ENCODE measurements at places on chromosomes 2 and 18.

DNA sequence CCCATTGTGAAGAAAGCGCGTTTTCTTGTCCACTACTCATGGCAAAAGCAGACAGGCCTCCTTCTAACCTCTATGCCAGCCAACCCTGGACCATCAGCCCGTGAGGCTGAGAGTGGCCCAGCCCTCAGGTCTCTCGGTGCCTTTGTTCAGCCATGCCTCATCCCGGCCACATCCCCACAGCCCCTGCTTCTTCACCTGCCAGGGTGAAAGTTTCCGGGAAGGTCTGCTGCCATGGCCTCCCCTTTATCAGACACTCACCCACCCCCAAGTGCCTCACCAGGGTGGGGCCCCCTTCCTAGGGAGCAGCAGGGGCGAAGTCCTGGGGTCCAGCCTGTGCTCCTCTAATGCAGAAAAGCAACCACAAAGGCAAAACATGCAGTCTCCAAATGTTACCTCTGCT is 478.4 kb upstream of the SALL3 start:
- DNase-seq, result no peak

DNA sequence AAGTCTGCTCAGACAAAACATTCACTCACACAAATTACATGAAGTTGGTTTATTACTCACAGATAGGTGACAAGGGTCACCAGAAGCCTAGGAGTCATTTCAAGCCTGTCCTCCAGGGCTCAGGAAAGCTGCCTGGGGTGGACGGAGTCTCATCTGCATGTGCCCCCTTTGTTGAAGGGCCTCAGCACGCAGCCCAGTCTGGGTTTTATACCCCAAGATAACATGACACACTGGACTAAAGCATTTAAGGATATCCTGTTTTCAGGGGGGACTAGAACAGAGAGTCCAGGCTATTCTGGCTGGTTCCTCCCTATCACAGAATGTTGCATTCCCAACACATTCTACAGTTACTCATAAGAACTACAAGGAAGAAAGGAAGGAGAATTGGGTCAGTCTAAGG is 164.7 kb downstream of the MREG start:
- DNase-seq, result no peak

GRCh38 chr2:16650287-16651249 is 15.1 kb downstream of the CYRIA start:
- no peak for DNase-seq

DNA sequence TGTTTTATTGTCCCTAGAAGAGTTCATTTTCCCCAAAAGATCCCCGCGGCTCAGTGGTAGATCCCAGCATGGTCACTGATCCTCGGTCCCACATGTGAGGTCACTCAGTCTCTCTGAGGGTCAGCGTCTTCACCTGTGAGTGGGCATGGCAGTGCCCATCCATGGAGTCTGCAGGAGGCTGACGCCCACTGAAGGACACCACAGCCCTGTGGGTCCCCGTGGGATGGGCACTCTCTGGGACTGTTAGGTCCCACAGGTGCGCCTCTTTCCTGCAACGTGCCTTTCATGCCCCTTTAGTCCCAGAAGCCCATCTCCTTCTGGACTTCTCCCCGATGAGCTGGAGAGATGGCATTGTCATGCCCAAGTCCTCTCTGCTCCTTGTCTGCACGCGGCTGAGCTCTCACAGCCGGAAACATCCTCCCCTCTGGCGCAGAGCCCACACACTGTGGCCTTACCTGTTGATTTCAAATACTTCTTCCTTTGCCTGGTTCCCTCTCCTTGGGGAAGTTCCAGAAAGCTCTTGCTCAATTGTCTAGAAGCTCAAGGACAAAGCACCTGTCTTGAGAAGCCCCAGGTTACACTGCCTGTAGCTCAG is 75.9 kb downstream of the PTGR3 start:
- DNase-seq, result no peak

DNA sequence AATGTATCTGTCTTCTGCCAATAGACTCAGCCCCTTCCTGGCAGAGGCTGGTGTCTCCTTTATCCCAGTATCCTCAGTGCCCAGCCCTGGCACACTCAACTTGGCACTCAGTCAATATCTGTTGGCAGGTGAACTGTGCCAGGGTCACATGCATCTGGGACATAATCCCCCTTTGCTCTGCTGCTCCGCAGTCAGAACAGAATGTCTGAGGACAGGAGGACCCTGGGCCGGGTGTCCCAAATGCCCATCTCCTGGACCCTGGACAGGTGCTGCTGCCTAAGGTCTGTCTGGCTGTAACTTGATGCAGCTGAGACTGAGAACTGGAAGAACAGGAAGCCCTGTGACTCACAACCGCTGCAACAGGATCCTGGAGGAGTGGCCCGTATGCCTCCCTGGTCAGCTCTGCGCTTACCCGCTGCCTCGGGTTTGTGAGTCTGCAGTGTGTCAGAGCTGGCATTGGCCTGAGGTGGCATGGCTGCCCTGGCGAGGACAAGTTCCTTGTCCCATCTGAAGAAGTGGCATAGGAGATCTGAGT is 11.4 kb downstream of the HK2 start:
- DNase-seq, result peak; percentile 22

DNA sequence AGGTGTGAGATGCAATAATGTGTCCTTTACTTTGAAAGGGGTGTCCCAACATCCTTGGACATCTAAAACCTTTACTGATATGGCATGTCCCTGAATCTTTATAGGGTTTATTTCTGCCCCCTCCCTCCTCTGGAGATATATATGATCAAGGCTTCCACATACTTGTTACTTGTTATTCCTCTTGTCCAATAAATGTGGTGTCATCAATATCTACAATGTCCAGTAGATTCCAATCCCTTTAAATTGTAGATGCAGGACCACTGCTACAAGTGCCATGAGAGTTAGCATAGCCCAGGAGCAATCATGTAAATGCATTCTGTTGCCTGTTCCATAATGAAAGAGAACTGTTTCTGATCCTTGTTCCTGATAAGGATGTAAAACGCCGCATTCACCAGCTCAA is 479.7 kb upstream of the MEIS1 start:
- no peak for DNase-seq

GRCh38 chr2:59217360-59217759 is 976.2 kb upstream of the FANCL start:
- no peak for DNase-seq

GRCh38 chr18:45525301-45525700 is 90.0 kb upstream of the SLC14A2 start:
- no peak for DNase-seq

- no peak for DNase-seq
Observed at GRCh38 chr2:88818381-88818780, 126.9 kb downstream of the RPIA start.

- no peak for DNase-seq
Observed at GRCh38 chr2:162212366-162212765, 30.9 kb downstream of the FAP start.
